ENCODE measurements at places on chromosomes 16 and 17.

GRCh38 chr17:49488612-49489011 is 6.5 kb upstream of the NGFR start:
- no peak for DNase-seq

DNA sequence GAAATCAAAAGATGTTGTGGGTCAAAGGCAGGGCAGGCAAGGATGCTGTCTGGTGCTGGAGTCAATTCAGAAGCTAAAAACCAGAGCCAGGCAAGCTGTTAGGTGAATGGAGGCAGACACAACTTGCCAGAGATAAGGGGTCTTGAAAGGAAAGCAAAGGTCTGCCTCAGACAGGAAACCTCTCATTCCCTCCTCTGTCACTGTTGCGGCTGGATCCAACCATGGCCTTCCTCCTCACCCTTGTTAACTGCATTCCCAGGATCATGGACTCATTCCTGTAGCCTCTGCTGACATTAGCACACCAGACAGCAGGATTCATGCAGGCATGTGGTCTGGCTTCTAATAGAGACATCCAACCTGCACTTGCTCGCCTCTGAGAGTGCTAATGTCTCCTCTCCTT is 186.7 kb upstream of the HS3ST3A1 start:
- DNase-seq: no peak

- DNase-seq: no peak
These were observed 49.3 kb downstream of the CMIP start for GRCh38 chr16:81493755-81494433.

DNA sequence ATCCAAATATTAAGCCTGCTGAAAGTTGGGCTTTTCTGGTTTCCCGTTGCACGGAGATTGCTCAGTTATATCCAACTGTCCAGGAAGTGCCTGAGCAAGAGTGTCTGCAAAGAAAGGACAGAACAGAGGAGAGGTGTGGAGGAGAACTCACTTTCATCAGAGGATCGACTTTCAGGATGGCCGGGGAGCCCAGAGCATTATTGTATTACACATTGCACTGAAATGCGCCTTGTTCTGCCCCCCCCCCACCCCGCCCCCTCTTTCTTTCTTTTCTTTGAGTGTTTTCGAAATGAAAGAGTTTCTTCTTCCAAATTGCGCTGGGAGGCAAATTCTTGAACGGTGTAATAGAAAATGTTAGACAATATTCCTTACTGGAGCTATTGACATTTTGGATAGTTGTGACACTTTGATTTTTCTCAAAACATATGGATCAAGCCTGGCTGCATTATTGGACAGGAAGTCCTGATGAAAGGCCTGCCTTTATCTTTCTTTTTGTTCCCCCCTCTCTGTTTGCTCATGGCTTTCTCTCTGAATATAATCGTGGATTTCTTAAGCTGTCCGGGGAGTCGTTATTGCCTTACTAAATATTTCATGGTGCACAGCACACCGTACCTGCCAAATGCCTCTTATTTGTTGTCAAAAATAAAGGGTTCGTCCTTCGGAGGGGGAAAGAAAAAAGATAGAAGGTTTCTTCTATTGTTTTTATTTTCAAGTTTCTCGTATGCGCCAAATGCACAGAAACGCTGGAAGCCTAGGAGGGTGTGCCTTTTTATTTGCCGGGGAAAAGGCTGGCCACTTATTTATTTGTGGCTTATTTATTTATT is 110.8 kb downstream of the IRX3 start:
- no peak for DNase-seq

GRCh38 chr17:71937914-71938313 is 182.9 kb upstream of the SOX9 start:
- DNase-seq: no peak

DNA sequence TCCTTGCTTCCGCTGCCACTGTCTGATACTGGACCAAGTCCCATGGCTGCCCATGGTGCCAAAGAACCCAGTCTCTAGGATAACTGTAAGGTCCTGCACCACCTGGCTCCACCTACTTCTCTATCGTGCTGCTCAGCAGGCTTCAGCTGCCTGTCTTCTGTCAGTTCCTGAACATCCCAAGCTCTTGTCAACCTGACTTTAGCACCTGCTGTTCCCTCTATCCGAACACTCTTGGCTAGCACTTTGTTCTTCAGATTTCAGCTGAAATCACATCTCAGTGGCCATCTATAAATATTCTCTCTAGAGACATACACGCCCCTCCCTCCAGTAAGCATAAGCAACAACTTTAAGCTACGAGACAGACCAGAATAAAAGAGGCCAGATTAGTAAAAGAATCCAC is 15.0 kb upstream of the TMEM101 start:
- DNase-seq: no peak

DNA sequence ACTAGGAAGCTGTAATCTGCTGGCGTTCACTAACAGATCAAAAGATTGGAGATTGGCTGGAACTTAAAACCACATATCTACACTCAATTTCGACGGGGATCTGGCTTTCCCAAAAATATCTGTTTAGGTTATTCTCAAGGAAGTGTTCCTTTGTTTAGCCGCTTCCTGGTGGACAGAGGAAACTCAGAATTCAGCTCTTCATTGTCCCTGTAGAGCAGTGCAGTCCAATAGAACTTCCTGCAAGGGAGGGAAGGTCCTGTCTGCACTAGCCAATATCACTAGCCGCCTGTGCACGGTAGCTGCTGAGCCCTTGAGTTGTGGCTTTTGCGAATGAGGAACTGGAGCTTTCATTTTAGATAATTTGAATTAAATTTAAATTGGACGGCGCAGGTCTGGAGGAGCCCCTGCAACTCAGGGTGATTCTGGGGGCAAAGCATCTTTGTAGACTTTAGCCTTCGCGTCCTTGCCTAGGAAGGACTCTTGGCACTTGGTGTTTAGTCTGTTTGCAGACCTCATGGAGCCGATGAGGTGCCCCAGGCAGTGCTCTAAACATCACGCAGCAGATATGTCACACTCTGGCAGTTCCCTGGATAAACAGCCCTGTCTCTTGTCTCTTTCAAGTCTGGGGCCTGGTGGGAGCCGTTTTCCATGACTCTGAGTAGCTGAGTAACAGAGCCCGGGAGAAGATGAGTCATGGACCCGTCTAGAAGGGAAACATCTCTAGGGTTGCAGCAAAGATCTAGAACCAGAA is 122.2 kb downstream of the CCDC182 start:
- no peak for DNase-seq

- DNase-seq: no peak
These were observed 702 bp downstream of the IRX5 start for GRCh38 chr16:54931120-54932014.

GRCh38 chr17:29004081-29004692 is 1.6 kb downstream of the SEZ6 start:
- DNase-seq: no peak

GRCh38 chr16:14501331-14502255 is 128.5 kb downstream of the PARN start:
- DNase-seq: no peak

- no peak for DNase-seq
These were observed 51.0 kb upstream of the PIRT start for GRCh38 chr17:10888858-10889257.

DNA sequence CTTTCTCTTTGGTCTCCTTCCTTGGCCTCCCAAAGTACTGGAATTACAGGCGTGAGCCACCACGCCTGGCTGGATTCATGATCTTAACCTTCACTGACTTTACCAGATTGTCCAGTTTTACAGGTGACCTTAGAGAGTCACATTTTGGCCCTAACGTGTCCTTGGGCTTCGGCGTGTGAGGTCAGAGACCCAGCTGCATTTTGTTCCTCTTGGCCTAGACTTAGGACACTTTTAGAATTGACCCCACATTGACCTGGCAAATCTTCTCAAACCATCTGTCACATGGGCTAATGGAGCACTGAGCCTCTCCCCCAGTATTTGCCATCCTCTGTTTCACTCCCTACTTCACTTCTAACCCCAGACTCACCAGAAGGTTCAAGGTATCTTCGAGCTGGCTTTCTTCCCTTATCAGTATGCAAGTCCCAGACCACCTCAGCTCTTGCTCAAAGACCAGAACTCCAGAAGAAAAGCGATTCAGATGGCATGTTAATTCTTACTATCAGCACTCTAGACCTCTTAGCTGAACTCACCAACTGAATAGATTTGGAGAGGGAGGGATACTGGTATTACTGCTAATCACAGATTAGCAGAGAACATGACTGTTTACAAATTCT is 1.7 kb upstream of the CYTH1 start:
- DNase-seq: no peak

DNA sequence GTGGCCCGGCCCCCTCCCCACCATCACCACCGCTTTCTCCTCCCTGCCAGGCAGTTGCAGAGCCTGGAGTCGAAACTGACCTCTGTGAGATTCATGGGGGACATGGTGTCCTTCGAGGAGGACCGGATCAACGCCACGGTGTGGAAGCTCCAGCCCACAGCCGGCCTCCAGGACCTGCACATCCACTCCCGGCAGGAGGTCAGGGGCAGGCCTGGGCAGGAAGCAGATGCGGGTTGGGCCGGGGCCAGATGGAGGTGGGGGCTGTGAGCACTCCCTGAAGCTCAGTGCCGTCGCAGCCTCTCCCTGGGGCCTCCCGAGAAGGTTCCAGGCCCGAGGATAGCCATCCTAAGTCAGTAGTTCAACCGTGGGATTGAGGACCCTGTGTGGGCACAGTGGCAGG is 14.2 kb upstream of the ADGRG3 start:
- no peak for DNase-seq

DNA sequence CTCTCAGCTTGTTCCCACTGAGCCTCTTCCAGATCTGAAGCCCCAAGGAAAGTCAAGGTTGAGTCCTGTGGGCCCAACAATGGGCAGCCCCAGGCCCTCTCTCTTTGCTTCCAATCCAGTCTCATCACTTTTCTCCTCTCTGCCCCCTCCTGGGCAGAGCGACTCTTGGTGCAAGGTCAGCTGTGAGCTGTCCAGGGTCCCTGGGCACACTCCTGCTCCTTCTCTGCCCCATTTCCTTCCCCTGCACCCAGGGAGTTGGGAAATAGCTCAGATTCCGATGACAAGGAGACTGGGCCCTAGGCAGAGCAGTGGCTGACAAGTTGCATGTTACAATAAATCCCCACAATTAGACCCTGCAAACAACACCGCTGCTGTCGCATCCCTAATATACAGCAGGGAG is 16.1 kb upstream of the CRHR1 start:
- DNase-seq: no peak

DNA sequence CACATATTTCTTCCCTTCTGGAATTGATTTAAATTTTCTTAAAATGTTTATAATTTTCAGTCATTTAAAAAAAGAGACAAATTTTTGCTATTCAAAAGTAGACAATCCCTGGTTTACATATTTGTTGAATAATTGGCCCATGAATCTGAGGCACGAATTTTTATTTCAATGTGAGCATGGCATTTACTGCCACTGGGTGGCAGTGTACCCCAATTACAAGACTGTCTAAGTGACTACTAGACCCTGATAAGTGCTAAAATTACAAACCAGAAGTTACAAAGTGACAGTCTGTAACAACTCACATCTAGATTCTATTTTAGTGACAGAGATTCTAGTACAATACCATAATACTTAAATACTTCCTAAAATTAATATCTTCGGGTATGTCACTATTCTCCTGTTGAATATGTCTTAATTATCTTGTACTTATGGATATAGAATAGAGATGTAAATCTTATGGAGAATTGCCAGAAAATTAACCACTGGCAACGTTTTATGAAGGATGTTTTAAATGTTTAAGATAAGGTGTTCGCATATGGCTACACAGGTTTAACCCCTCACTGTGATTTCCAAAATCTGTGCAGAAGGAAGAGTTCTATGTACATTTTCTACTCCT is 235.8 kb downstream of the MAP2K4 start:
- DNase-seq: no peak

GRCh38 chr16:59849716-59850115 is 1115.6 kb upstream of the GOT2 start:
- no peak for DNase-seq

- DNase-seq: no peak
These were observed 51.7 kb downstream of the GAN start for GRCh38 chr16:81366316-81366932.

DNA sequence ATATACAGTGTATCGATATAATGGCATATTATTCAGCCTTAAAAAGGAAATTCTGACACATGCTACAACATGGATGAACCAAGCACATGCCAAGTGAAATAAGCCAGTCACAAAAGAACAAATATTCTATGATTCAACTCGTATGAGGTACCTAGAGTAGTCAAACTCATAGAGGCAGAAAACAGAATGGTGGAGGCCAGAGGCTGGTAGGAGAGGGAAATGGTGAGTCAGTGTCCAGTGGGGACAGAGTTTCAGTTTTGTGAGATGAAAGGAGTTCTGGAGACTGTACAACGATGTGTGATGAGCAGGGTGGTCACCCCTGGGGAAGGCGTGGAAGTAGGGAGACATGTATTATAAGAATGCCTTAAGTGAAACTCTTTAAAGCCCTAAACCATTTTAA is 39.9 kb downstream of the RNF157 start:
- no peak for DNase-seq

DNA sequence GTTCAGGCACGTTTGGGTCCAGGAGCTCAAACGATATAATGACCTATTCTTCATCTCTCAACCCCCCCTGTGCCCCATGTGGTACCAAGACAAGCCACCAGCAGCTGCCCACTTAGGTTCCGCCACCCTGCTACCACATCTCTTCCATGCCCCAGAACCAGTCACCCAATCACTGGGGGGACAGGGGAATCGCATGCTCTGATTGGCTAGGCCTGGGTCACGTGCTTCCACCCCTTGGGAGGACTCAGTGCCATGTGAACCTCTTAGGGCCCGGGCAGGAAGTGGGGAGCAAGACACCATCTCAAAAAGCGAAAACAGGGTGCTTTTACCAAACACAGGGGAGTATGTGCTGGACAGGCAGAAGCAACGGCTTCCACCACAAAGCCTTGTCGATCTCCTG is 91.3 kb downstream of the KATNIP start:
- no peak for DNase-seq

DNA sequence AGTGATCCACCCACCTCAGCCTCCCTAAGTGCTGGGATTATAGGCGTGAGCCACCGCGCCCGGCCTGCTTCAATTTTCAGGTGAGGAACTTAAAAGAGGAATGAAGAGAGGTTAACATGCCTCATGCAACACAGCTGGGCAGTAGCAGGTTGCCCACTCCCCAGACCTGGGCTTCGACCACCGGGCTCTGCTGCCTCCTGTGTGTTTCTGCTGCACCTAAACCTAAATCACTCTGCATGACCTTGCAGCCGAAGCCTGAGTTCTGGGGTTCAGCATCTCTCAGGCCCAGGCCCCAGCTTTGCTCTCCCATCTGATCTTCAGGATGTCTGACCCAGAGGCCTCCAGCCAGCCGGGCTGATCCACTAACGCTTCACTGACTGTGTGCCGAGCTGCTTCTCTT is 112.6 kb downstream of the OR1D5 start:
- no peak for DNase-seq

DNA sequence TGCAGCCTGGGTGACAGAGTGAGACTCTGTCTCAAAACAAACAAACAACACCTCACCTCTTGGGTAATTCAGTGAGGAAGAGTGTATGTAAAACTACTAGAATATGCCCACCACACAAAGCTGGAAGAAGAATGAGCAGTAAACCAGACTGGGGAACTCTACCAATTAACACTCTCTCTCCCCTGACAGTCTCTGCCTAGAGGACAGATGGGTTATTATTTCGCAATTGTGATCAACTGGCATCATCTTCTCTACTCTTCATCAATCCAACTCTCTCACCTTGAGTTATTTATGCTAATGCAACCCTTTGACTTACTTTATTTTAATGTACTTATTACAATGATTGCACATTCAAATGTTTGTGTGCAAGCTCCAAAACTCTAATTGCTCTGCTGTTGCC is 205.6 kb downstream of the XYLT1 start:
- no peak for DNase-seq
